ENCODE measurements at places on chromosomes 16 and 17.

- DNase-seq = no peak
These were observed 18.1 kb downstream of the RHBDL3 start for GRCh38 chr17:32283745-32284201.

GRCh38 chr16:84819644-84820304 is at the start of gene CRISPLD2:
Gene CRISPLD2, plus strand, starts transcription at chr16:84819985. Its CDS starts 18,511 bp downstream, at chr16:84838496.
- DNase-seq = peak; percentile 95

DNA sequence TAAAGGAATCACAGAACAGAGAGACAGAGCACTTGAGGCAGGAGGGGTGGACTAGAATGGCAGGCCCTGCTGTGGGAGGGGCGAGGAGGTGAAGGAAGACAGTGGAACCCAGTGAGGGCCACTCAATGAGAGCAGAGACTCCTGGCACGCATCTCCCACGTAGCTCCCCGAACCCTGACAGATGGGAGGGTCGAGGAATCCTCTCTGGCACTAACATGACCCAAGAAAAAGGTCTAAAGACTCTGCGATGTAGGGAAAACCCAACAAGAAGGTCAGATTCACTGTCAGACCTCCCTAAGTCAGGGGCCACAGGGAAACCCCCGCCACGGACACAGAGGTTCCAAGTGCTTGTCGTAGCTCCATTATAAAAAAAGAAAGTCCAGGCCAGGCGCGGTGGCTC is 15.0 kb downstream of the ZDHHC7 start:
- no peak for DNase-seq

DNA sequence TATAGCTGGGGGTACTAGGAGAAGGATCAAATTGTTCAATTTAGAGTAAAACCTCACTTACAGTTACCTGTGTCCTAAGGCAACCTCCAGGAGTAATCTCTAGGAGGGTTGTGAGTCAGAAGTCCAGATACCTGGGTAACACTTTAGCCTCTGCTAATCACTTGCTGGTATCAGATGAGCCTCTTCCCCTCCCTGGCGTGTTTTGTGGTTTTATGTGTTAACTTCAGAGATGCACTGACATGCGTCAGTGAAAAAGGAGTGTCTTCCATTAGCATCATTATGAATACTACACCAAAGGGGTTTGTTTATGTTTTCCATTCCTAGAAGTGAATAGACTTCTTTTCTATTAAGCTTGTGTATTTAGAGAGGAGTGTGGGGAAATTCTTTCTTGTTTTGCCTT is 208.2 kb downstream of the FTO start:
- DNase-seq = peak; percentile 32

- no peak for DNase-seq
These were observed 22.3 kb downstream of the PGS1 start for GRCh38 chr17:78400581-78401240.

DNA sequence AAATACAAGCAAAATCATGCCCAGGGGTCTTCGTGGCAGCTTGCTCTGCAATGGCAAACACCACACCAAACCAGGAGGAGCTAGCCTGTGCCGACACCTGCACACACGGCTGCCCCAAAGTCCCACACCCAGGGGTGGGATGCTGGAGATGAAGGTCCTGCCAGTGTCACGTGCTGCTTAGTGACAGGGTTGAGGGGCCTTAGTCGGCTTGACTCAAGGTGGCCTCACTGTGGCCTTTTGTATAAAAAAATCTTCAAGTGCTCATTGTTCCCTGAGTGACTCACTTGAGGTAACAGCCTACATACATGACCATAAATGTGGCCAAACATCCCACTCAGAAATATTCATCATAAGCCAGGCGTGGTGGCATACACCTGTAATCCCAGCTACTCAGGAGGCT is 7.3 kb downstream of the TRIM65 start:
- DNase-seq = no peak

DNA sequence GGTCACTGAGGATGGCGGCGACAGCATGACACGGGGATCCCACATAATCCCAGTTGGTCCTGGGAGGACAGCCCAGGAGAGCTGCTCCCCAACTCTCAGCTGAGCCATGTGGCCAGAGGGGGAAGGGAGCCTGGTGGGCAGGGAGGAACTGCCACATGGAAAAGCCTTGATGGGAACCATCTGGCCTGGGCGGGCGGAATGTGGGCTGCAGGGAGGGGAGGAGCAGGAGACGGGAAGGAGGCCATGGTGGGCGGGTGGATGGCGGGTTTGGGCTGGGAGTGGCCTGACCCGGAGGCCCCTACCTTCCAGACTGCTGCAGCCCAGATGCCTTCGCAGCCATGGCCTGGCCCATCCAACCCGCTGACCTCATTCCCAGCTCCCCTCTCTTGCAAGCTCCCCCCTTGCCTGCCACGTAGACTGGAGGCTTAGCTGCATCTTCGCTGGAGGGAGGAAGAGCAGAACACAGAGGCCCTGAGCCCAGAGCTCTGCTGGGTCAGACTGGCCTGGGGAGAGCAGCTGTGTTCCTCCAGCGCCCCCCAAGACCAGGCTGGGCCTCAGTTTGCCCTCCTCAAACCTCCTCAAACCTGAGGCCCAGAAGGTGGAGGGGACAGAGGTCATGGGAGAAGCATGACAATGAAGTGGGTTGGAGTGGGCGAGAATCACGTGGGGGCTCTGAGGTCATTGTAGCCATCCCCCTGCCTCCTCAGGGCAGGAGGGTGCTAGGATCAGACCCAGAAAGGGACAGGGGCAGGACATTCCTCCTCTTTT is 8.2 kb upstream of the COL1A1 start:
- DNase-seq = no peak

DNA sequence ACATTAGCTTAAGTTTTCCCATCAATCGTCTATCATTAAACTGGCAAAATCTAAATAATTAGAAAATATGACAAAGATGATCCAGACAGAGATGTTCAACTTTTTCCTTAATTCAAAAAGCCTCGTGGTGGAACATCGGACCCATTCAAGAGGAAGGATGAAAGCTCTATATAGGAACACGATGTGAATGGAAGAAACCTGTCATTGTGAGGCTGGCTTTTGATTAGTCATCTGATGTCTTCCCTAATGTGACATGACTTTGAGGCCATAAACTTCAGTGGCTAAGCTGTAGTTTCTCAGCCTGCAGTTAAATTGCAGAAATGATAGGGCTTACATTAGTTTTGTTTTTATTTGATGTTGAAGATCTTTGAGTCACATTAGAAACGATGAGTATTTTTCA is 1.0 kb downstream of the AMZ2 start:
- DNase-seq = peak; percentile 43

GRCh38 chr16:23651943-23652468 is 10.7 kb downstream of the DCTN5 start:
- DNase-seq = no peak

DNA sequence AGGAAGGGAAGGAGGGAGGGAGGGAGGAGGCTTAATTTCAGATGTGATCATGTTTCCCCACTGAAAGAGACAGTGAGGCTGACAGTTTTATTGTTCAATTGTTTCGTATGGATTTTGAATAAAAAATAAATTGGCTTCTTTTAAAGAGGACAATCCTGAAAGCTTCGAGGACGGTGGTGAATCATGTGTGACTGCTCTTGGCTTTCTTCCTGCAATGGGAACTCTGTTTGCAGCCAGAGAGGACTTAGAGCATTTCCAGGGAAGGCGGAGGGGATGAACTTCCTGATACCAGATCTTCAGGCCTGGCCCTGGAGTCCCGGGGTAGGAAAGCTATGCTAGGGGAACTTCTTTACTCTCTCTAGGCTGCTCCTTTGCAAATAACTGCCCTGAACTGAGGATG is 72.8 kb upstream of the C16orf82 start:
- no peak for DNase-seq

DNA sequence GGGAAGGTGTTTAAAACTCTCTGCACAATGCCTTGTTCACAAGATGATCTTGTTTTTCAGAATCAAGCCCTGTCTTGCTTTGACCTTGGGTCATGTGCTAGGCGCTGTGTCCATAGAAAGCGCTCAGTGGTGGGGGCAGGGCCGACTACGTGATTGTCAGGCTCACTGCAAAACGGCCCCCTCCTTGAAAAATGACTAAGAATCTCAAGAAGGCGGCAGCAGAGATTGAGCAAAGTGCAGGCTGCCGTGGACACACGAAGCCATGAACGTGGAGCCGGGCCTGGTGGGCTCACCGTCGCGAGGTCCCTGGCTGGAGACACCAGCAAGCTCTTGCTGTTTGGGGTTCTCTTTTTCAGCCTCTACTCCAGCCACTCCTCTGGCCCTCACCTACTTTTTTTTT is 10.2 kb downstream of the ATP2C2 start:
- DNase-seq = no peak

GRCh38 chr16:8963010-8963820 is 491 bp downstream of the USP7 start:
- DNase-seq = peak; percentile 24
